ENCODE measurements at places on chromosomes 16 and 17. TPM values are rescaled to one million over a fixed set of nuclear protein-coding genes. Genes with fewer than 3 reads are reported as not detected.

MARCHF10 gene
- polyA plus RNA-seq, result 0.02 TPM

TBC1D3C gene
- not detected for polyA plus RNA-seq

TBC1D3K gene
- not detected for polyA plus RNA-seq

KRTAP4-1 gene
- polyA plus RNA-seq, result not detected

SOX15 gene
- 49.4 TPM for polyA plus RNA-seq

MEIOB gene
- not detected for polyA plus RNA-seq

KRTAP1-1 gene
- polyA plus RNA-seq, result not detected

TBC1D3 gene
- polyA plus RNA-seq, result not detected

HBZ gene
- not detected for polyA plus RNA-seq

MYO15A gene
- 0.69 TPM for polyA plus RNA-seq

Data from mammary epithelial cell (primary cell).